Left lung (tissue), 14 donors: ENCODE measurements at places on chromosomes 4 and X. TPM values are rescaled to one million over a fixed set of nuclear protein-coding genes. Genes with fewer than 3 reads are reported as not detected.
A peak's percentile ranks its signal among the peaks of the same experiment; 100 is the strongest.

Gene PCDH10
- total RNA-seq: 0.58 TPM

Gene PPP2R2C
- total RNA-seq: 0.35 TPM

Gene GPR143
- 1.5 TPM for total RNA-seq

Gene FABP2
- not detected for total RNA-seq

DNA sequence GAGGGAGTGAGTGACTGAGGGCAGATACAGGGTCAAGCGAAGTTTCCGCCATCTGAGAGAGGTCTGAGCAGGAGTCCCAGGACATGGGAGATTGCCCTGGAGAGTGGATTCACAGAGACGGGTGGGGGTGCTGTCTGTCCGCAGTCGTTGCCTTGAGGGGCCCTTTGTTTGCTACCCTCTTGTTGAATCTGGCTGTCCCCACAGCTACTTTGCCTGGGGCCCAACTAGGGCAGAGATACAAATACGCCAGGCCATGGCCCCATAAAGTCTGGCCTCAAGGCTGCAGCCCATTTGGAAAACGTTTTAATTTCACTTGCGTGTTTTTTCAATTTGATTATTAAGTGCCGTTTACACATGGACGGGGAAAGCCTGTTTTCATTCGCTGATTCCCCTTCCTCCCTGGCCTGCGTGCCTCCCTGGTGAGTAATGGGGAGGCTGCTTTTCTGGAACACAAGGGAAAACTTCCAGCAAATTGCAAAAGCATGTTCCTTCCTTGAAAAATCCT lies 134.4 kb downstream of the SMIM20 start:
- H3K4me3 ChIP-seq: no peak overlapping the region
- DNase-seq: peak; percentile 79
- H3K36me3 ChIP-seq: no peaks in the 10 kb centered on the region
- H3K4me1 ChIP-seq: peaks cover 9% of the 10 kb centered on the region
- no peaks in the 10 kb centered on the region for H3K27me3 ChIP-seq
- peak overlapping the region; percentile 48 for H3K27ac ChIP-seq

DNA sequence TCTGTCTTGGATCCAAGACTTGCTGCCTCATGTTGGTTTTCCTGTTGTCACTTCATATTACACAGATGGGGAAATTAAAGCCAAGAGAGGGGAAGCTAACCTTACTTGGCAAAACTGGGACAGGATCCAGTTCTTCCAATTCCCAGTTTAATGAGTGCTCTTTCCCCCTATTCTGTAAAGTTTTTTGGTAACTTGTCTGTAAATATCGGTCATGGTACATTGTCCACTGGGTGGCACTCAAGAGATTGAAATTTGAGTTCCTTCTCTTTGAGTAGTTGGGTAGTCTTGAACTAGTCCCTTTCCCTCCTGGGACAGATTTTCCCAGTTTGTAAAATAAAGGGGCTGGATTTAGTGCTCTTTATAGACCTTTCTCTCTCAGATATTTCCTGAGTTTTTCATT lies 12.4 kb upstream of the EOLA2 start:
- no peaks in the 10 kb centered on the region for H3K27me3 ChIP-seq
- H3K4me1 ChIP-seq: no peaks in the 10 kb centered on the region
- no peak for DNase-seq
- H3K36me3 ChIP-seq: peaks cover 15% of the 10 kb centered on the region

DNA sequence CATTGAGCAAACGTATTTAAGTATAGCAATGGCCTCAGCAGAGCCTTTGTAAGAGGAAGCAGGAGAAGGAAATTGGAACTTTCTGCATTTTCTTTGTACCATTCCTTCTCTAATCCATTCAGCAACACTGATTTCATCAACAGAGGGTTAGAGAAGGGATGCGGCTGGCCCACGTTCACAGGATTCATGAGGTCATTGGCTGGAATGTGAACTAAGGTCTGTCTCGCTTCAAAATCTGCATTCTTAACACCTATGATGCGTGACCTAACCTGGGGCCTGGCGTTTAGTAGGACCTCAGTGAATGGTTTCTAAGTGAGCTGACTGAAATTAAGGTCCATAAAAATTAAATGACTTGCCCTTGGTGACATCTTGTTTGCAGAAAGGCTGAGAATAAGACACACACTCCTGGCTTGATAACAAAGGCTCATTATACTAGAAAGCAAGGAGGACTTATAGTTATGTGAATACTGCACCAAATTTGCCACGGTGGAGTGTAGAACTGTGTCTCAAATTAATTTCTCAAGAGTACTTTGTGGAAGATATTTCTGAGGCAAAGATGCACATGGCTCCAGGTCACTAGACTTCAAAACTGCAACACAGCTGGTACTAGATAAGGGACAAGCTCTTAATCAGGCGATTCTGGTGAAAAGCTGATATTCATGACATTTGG lies 25.4 kb downstream of the FGFBP1 start:
- no peak overlapping the region for H3K4me3 ChIP-seq
- no peaks in the 10 kb centered on the region for H3K4me1 ChIP-seq
- no peak for DNase-seq
- H3K27me3 ChIP-seq: peaks cover 4% of the 10 kb centered on the region
- no peak overlapping the region for H3K27ac ChIP-seq

DNA sequence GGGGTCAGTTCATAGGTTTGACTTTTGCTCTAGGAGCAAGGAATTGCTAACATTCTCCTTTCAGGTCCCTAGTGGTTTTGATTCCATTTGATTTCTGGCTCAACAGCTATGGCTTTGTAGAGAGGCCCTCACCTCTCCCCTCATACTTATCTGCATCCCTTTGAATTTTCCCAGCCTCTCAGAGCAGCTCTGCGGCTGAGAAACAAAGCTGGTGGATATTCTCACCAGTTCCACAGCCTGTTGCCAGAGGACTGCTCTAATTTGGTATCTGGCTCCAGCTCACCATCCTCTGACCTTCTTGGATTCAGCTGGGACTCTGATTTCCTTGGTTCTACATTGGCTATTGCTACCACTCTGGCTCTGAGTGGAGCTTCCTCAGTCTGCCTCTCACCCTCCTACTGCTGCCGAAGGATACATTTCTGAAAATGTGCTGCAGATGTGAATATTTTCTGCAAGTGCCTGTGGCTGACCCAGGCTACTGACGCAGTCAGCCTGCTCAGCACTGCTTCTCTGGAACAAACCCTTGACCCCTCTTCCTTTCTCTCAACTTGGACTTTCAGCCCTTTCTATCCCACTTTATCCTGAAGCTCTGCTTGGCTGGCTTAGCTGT lies 110.9 kb upstream of the ENPEP start:
- no peaks in the 10 kb centered on the region for H3K27me3 ChIP-seq
- no peak overlapping the region for H3K27ac ChIP-seq
- H3K36me3 ChIP-seq: no peaks in the 10 kb centered on the region
- H3K4me1 ChIP-seq: no peaks in the 10 kb centered on the region

GRCh38 chr4:46594661-46595060 lies 204.7 kb upstream of the GABRA2 start:
- H3K36me3 ChIP-seq: no peaks in the 10 kb centered on the region
- no peak overlapping the region for H3K27ac ChIP-seq
- H3K27me3 ChIP-seq: no peaks in the 10 kb centered on the region

- H3K36me3 ChIP-seq: no peaks in the 10 kb centered on the region
- no peaks in the 10 kb centered on the region for H3K27me3 ChIP-seq
- DNase-seq: no peak
- no peaks in the 10 kb centered on the region for H3K4me1 ChIP-seq
- no peak overlapping the region for H3K4me3 ChIP-seq
Observed at GRCh38 chr4:94995684-94996394, 238.1 kb downstream of the BMPR1B start.

- H3K4me1 ChIP-seq: no peaks in the 10 kb centered on the region
Observed at GRCh38 chrX:74535408-74536151, 78.8 kb downstream of the RLIM start.
